Dorsolateral prefrontal cortex (tissue), 122 donors: ENCODE measurements at places on chromosomes 1 and 21. TPM values are rescaled to one million over a fixed set of nuclear protein-coding genes. Genes with fewer than 3 reads are reported as not detected.

DNA sequence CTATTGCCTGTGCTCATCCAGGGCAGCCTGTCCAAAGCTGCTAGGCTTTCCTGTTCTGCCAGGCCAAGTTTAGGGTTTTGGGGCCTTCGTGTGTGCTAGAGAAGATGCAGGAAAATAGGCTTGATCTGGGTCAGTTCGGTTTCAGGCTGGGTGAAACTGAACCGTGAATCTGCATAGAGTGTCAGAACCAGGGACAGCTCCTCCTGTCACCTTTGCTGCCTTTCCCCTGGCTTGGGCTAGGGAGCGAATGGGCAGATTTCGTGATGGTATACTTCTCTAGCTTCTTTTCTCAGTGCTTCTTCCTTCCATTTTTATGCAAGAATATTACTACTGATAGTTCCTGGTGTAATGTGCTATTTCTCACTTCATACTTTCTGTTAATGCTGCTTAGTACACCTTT is 6.0 kb upstream of the AGO1 start:
- DNase-seq = no peak

GRCh38 chr1:242011894-242012660 is 13.2 kb upstream of the MAP1LC3C start:
- no peak for DNase-seq

- no peak for DNase-seq
These were observed 112.2 kb upstream of the MROH9 start for GRCh38 chr1:170823120-170823519.

Gene FTCD
- total RNA-seq = 18.4 TPM

Gene KIF14
- 0.31 TPM for total RNA-seq

DNA sequence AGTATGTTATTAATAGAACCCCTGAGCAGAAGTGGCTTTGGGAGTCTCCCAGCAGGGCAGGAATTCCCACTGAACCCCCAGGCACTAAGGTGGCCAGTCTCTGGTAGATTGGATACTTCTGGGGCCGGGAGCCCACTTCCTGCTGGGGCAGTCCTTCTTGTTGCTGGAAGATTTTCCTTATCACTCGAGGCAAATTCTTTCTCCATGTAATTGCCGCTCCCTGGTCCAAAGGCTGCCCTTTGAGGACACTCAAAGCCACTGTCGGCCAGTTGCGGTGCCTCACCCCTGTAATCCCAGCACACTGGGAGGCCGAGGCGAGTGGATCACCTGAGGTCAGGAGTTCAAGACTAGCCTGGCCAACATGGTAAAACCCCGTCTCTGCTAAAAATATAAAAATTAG is 22.6 kb upstream of the TNFRSF1B start:
- no peak for DNase-seq

DNA sequence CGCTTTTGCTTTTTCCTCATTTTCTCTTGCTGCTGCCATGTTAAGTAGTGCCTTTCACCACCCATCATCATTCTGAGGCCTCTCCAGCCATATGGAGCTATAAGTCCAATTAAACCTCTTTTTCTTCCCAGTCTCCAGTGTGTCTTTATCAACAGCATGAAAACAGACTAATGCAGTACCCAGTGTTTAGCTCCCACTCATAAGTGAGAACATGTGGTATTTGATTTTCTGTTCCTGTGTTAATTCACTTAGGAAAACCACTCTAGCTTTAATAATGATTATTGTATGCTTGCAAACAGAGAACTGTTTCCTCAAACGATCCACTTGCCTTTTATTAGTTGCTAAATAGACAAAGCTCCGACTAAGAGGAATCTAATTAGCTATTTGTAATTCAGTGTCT is 43.3 kb downstream of the IL23R start:
- DNase-seq = no peak

- no peak for DNase-seq
These were observed 20.5 kb downstream of the PRKACB start for GRCh38 chr1:84164567-84165021.

GRCh38 chr1:91730801-91731732 is 154.9 kb downstream of the TGFBR3 start:
- no peak for DNase-seq

DNA sequence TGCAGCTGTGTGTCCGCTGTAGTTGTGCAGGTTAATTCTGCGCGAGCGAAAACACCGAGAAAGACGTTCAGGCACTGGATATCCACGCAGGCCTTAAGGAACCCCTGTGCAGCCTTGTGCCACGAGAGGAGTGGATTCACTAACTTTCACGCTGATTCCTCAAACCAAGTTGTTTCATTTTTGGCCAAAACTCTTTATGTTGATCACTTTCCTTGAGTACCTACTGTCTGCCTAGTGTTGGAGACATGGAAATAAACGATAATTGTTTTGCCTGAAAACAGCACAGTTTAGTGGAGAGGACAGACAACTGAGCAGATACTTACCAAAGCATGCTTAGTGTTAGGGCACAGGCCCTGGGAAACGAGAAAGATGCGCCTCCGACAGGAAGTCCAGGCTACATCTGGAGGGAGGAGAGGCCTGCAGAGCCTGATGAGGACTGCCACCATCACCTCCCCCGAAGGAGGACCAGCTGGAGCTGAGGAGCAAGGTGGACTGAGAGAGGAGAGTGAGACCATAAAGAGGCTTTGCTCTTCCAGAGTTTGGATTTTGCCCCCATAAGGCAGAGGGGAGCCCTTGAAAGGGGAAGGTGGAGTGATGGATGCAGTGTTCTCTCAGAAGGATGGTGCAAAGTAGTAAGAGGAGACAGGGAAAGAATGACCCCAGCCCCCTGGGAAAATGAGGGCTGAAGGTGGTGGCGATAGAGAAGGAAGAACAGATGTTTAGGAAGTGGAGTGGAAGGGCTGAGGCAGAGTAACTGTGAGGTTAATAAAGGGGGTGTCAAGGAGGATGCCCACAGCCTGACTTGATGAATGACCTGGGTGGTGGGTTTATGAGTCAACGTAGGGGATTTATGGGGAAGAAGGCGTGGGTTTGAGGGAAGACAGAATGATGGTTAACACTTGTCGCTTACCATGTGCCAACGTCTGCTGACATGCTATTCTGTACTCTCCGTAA is 956 bp upstream of the SCAF4 start:
- DNase-seq = no peak

DNA sequence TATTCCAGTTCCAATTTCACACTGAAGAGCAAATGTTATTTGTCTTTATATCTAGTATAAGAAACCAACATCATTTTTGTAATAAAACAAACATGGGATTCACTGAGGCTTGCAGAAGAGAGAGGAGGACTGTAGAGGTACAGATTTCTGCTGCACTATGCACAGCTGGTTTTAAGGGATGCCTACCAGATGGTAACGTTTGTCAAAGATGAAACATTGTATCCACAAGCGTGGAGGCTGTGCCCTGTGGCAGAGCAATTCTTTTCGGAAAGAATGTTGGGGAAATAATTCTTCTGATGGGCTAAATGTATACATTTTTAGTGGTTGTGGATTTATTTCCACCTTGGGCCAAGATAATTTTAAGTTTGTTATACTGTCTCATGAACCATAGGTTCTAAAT is 272.4 kb downstream of the DUSP10 start:
- DNase-seq = no peak

DNA sequence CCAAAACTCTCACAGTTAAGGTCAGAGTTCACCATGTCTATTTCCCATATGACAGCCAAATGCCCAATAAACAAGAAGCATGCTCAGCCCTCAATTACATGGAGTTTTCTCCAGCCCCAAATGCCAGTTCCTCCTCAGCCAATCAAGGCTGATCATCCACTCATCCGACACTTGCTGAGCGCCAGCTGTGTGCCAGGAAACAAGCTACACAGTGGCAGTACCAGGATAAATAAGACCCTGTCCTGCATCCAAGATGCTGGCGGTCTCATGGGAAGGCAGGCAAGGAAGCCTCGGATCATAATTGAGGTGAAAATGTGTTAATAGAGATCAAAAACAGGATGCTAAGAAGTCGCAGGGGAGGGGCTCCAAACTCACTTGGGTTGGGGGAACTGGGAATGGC is 7.7 kb downstream of the ZBTB17 start:
- DNase-seq = no peak
